ENCODE measurements at places on chromosomes 3 and 15. TPM values are rescaled to one million over a fixed set of nuclear protein-coding genes. Genes with fewer than 3 reads are reported as not detected.

CCDC80 gene
- 174 TPM for total RNA-seq

FETUB gene
- not detected for total RNA-seq

LRRC31 gene
- 1.4 TPM for total RNA-seq

DNA sequence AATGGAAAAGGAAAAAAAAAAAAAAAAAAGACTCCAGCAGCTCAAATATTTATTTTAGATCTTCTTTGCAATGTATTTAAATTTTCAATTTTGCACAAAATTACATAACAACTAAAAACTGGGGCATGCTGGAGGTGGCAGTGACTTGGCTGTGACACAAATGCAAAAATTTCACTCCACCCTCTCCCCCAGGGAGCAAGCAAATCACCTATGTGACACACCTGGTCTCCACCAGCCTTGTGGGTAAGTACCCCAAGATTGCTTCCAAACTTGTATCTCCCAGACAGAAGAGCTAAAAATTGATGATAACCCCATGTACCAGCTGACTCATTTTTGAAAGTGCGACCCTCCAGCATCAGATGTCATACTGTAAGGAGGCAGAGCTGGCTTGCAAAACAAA lies 32.0 kb downstream of the UBE3A start:
- H3K36me3 ChIP-seq = peaks cover 35% of the 10 kb centered on the region
- peaks cover 14% of the 10 kb centered on the region for H3K4me1 ChIP-seq
- no peak overlapping the region for H3K4me3 ChIP-seq
- H3K27me3 ChIP-seq = no peaks in the 10 kb centered on the region
- no peak for DNase-seq

- H3K36me3 ChIP-seq = no peaks in the 10 kb centered on the region
- H3K4me3 ChIP-seq = peak overlapping the region; percentile 31
- H3K27me3 ChIP-seq = no peaks in the 10 kb centered on the region
- peak overlapping the region; percentile 73 for H3K27ac ChIP-seq
- no peak for DNase-seq
Measured at GRCh38 chr3:193869221-193870201, 266.4 kb upstream of the HES1 start.

- no peak overlapping the region for H3K27ac ChIP-seq
- H3K4me1 ChIP-seq = no peaks in the 10 kb centered on the region
- H3K36me3 ChIP-seq = no peaks in the 10 kb centered on the region
- H3K27me3 ChIP-seq = peaks cover 14% of the 10 kb centered on the region
Measured at GRCh38 chr15:91751611-91752010, 101.9 kb upstream of the SLCO3A1 start.

DNA sequence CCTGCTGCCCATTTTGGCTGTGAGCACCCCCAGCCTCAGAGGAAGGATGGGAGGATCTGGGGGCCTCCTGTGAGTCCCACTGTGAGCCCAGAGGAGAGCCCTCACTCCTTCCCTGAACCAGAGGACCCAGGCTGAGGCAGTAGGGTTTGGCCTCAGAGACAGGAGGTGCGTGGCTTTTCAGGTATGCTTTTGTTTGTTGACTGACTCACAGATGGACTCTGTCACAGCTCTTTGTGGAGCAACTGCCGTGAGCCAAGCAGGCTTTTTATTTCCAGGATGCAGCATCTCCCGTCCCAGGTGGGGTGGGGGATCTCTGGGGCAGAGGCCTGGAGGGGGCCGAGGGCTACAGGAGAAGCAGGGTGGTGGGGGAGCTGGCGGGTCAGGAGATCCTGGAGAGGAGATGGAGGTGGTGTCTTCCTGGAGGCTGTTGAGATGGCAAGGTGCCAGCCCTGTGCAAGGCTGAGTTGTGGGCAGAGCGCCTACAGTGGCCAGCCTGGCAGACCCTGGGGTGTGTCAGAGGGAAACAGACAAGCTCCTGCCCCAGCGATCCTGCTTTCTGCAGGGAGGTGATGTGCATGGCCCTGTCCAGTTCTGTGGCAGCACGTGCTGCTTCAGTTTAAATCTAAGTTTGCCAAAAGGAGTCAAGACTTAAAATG lies 24.0 kb downstream of the PLXNA1 start:
- no peak for DNase-seq
- no peak overlapping the region for H3K4me3 ChIP-seq
- H3K27me3 ChIP-seq = no peaks in the 10 kb centered on the region
- H3K4me1 ChIP-seq = peaks cover 12% of the 10 kb centered on the region
- H3K36me3 ChIP-seq = no peaks in the 10 kb centered on the region
- no peak overlapping the region for H3K27ac ChIP-seq

- peaks cover 7% of the 10 kb centered on the region for H3K27me3 ChIP-seq
- no peak overlapping the region for H3K4me3 ChIP-seq
- no peaks in the 10 kb centered on the region for H3K4me1 ChIP-seq
- H3K27ac ChIP-seq = no peak overlapping the region
Measured at GRCh38 chr15:73345658-73346057, 23.1 kb downstream of the HCN4 start.

DNA sequence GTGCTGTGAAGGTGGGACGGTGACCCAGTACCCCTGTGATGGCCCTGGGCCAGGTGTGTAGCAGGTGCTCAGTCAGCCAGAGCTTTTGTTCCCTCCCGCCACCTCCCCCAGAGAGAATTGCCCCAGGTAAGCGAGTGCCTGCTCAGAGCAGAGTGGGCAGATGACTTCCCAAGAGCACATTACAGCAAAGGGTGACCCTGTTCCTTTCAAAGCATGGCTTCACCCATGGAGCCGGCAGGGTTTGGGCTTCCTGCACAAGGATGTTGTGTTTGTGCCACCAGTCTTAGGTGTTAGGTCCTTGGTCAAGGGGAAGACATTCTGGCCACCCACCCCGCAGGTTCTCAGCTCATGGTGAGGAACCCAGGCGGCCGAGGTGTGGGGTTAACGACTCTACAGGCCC lies 30.7 kb downstream of the SLC6A6 start:
- H3K4me1 ChIP-seq = peaks cover 50% of the 10 kb centered on the region
- H3K27me3 ChIP-seq = no peaks in the 10 kb centered on the region
- H3K36me3 ChIP-seq = no peaks in the 10 kb centered on the region
- no peak overlapping the region for H3K4me3 ChIP-seq
- no peak for DNase-seq

DNA sequence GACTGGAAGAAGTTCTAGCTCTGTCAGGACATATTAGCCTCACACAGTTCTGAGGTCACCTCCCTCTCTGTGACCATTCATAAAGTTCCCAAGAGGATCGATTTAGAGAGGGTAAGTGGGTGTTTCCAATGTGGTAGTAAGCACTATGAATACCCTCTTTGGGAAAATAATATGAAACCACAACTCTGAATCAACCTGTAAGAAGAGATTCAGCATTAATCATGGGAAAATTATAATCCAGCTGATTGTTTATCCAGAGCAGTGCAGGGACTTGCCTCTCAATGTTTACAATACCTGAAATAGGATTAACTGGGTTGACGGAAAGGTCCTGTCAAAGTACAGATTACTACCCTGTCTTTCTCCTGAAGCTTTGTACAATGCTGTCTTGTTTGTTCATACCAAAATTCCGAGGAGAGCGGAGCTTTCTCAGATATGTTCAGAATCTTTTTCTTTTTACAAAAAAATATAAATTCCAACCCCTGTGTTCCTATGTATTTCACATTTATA lies 302.9 kb upstream of the DPPA4 start:
- H3K36me3 ChIP-seq = no peaks in the 10 kb centered on the region
- H3K4me1 ChIP-seq = no peaks in the 10 kb centered on the region
- H3K4me3 ChIP-seq = no peak overlapping the region
- H3K27me3 ChIP-seq = no peaks in the 10 kb centered on the region
- no peak overlapping the region for H3K27ac ChIP-seq

- peaks cover 11% of the 10 kb centered on the region for H3K27me3 ChIP-seq
- no peak for DNase-seq
- H3K27ac ChIP-seq = no peak overlapping the region
- H3K4me1 ChIP-seq = no peaks in the 10 kb centered on the region
- no peak overlapping the region for H3K4me3 ChIP-seq
- H3K36me3 ChIP-seq = no peaks in the 10 kb centered on the region
Measured at GRCh38 chr15:88344786-88345185, 88.2 kb upstream of the NTRK3 start.

- no peak overlapping the region for H3K4me3 ChIP-seq
- no peak for DNase-seq
- H3K27me3 ChIP-seq = no peaks in the 10 kb centered on the region
- H3K27ac ChIP-seq = no peak overlapping the region
- peaks cover 2% of the 10 kb centered on the region for H3K4me1 ChIP-seq
- peaks cover 19% of the 10 kb centered on the region for H3K36me3 ChIP-seq
Measured at GRCh38 chr3:172396400-172396799, 51.9 kb downstream of the GHSR start.

GRCh38 chr3:157030712-157031111 lies 129.2 kb downstream of the CCNL1 start:
- DNase-seq = no peak
- peaks cover 5% of the 10 kb centered on the region for H3K4me1 ChIP-seq
- H3K27me3 ChIP-seq = no peaks in the 10 kb centered on the region
- H3K27ac ChIP-seq = no peak overlapping the region

DNA sequence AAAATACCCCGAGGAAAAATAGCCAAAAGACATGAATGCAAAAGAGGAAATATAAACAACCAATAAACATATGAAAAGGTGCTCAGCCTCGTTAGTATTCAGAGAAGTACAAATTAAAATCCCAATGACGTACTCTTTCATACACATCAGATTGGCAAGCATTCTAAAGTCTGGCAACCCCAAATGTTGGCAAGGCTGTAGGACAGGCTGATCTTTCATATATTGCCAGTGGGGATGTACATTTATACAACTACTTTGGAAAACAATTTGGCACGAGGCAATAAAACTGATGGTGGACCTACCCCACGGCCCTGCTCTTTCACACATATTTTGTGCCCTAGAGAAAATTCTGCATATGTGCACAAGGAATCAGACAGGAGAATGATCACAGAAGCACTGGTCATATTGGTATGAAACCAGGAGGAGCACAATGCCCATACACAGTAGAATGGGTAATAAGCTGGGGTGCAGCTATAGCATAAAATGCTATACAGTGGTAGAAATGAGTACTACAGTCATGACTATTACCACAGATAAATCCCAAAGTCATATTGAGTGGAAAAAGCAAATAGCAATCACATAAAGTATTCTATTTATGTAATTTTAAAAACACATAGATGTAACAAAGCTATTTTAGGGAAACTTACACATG lies 176.0 kb upstream of the SLC24A5 start:
- peaks cover 3% of the 10 kb centered on the region for H3K27me3 ChIP-seq
- H3K4me3 ChIP-seq = no peak overlapping the region
- DNase-seq = no peak

DNA sequence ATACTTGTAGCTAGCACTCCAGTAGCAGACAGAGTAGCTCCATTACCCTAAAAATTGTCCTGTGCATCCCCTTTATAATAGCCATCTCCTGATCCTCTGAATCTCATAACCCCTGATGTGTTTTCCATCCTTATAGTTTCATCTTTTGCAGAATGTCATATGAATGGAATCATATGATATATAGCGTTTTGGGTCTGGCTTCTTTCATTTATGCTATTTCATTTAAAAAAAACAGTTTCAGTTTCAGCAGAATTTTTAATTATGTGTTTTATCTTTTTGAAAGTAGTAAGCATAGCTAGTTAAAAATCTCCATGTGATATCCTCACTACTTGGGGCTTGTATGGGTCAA lies 132.7 kb downstream of the KLF13 start:
- no peaks in the 10 kb centered on the region for H3K36me3 ChIP-seq
- DNase-seq = no peak
- H3K4me3 ChIP-seq = no peak overlapping the region
- H3K4me1 ChIP-seq = no peaks in the 10 kb centered on the region

GRCh38 chr15:77123854-77124253 lies 52.9 kb upstream of the TSPAN3 start:
- H3K27ac ChIP-seq = no peak overlapping the region
- no peaks in the 10 kb centered on the region for H3K27me3 ChIP-seq
- no peak for DNase-seq
- peaks cover 4% of the 10 kb centered on the region for H3K36me3 ChIP-seq

DNA sequence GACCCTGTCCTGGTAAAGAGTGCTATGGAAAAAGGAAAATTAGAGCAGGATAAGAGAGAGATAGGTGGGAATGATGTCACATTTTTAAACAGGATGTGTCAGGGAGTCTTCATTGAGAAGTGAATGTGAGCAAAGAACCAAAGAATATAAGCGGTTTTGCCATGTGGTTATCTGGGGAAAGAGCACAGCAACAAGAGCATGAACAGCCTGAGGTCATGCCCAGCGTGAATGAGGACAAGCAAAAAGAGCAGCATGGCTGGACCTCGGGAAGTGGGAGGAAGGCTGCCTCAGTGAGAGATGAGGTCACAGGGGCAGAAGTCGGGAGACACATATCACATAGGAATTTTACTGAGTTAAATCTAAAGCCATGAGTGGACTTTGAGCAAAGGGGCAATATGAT lies 82.8 kb upstream of the HES1 start:
- DNase-seq = no peak
- no peaks in the 10 kb centered on the region for H3K36me3 ChIP-seq
- H3K4me1 ChIP-seq = peaks cover 27% of the 10 kb centered on the region

DNA sequence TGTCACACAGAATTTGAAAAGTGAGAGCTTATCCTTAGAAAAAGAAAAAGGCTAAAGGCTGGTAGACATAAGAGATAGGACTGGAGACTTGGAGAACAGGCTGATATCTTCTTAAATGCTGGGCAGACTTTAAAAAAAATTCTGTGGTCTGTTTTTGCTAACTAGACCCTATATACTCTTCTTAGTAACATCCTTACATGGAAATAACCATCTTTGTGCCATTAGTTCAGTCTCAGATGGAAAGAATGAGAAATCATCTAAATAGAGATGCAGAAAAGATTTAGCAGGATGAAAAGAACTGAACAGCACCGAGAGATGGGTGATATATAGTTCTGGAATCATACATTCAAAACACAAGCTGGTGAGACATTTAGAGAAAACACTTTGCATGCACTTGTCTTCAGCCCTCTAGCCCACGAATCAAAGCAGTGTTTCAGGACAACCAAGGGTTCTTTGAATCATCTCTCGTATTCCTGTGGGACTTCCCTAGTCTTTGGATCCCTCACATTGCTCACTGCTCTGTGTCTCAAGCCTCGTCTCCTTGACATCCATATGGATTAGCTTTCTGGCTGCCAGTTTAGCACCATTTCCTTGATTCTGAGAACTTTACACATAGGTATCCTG lies 93.0 kb upstream of the LYSMD4 start:
- peaks cover 3% of the 10 kb centered on the region for H3K36me3 ChIP-seq
- DNase-seq = no peak
- no peak overlapping the region for H3K4me3 ChIP-seq
- no peaks in the 10 kb centered on the region for H3K27me3 ChIP-seq

Data from type B pancreatic cell (in vitro differentiated cells).